ENCODE measurements at places on chromosomes 16 and 17. TPM values are rescaled to one million over a fixed set of nuclear protein-coding genes. Genes with fewer than 3 reads are reported as not detected.

Gene FBXW10
- total RNA-seq = 0.22 TPM

DNA sequence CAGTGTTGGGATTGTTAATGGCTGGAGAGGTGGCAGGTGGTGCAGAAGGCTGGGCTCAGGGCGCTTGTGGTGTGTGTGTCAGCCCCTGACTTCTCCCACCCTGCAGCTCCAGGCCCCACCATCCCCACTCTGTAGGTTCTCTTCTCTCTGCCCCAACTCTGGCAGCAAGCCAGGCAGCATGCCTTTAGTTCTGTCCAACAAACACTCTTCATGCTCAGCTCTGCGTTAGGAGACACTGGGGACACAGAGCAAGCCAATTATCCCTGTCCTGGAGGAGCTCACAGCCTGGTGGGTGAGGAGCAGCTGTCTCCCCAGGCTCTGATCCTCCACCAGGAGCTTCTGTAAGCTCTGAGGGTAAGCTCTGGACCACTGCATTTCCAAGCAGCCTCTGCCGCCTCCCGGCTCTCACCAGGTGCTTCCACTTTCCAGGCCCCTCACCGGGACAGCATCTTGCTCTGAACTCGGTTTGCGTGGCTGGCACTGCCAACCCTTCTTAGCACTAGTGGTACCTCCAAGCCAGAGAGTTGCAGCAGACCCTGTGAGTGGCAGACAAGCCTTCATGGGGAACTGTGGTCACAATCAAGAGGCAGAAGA, 34.3 kb upstream of the WSCD1 start:
- H3K27ac ChIP-seq = no peak overlapping the region
- no peak overlapping the region for H3K4me3 ChIP-seq
- no peaks in the 10 kb centered on the region for H3K36me3 ChIP-seq

DNA sequence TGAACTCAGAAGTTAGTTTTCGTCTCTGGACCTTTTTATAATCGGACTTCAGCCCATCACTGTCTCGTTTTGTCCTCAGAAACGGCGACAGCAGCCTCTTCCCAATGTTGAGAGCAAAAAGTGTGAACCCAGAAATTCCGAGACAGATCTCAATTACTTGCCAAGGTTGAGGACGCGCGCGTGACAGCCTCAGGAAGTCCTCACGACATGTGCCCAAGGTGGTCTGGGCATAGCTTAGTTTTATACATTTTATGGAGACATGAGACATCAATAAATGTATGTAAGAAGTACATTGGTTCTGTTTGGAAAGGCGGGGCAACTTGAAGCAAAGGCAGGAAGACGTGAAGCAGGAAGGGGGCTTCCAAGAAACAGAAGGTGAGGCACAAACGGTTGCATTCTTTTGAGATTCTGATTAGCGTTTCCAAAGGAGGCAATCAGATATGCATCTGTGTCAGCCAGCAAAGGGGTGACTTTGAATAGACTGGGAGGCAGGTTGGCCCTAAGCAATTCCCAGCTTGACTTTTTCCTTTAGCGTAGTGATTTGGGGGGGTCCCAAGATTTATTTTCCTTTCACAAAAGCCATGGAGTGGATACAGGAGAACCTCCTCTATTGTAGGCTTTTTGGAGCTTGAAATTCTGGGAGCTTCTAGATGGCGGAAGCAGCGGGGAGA, 583 bp upstream of the ZNF747 start:
- H3K4me3 ChIP-seq = peak overlapping the region; percentile 92
- H3K27me3 ChIP-seq = no peaks in the 10 kb centered on the region
- peaks cover 38% of the 10 kb centered on the region for H3K36me3 ChIP-seq

- no peaks in the 10 kb centered on the region for H3K27me3 ChIP-seq
- no peak for DNase-seq
- peaks cover 5% of the 10 kb centered on the region for H3K36me3 ChIP-seq
- H3K27ac ChIP-seq = no peak overlapping the region
- no peak overlapping the region for H3K4me3 ChIP-seq
Observed at GRCh38 chr16:67844497-67844896, 2.2 kb upstream of the NUTF2 start.

GRCh38 chr17:68972119-68972704, 17.0 kb upstream of the ABCA8 start:
- H3K4me3 ChIP-seq = no peak overlapping the region
- H3K36me3 ChIP-seq = no peaks in the 10 kb centered on the region
- no peak for DNase-seq
- H3K27me3 ChIP-seq = no peaks in the 10 kb centered on the region
- H3K27ac ChIP-seq = no peak overlapping the region
- H3K4me1 ChIP-seq = no peaks in the 10 kb centered on the region

- peaks cover 51% of the 10 kb centered on the region for H3K4me1 ChIP-seq
- H3K4me3 ChIP-seq = no peak overlapping the region
- DNase-seq = no peak
- peak overlapping the region; percentile 74 for H3K27ac ChIP-seq
- no peaks in the 10 kb centered on the region for H3K27me3 ChIP-seq
Observed at GRCh38 chr17:57517273-57517631, 227.8 kb downstream of the CCDC182 start.
